ENCODE measurements at places on chromosomes 3 and 15.

GRCh38 chr3:186121968-186122367, 13.1 kb upstream of the ETV5 start:
- DNase-seq: no peak

GRCh38 chr3:40523781-40524180, 979 bp upstream of the ZNF621 start:
- no peak for DNase-seq

GRCh38 chr3:78906245-78906644, 861.6 kb downstream of the ROBO1 start:
- no peak for DNase-seq

- no peak for DNase-seq
Observed at GRCh38 chr15:48297668-48298067, 33.6 kb upstream of the DUT start.

- DNase-seq: no peak
Observed at GRCh38 chr3:38111696-38112377, 25.1 kb downstream of the ACAA1 start.

- DNase-seq: no peak
Observed at GRCh38 chr15:41804916-41805666, 22.8 kb upstream of the JMJD7 start.

DNA sequence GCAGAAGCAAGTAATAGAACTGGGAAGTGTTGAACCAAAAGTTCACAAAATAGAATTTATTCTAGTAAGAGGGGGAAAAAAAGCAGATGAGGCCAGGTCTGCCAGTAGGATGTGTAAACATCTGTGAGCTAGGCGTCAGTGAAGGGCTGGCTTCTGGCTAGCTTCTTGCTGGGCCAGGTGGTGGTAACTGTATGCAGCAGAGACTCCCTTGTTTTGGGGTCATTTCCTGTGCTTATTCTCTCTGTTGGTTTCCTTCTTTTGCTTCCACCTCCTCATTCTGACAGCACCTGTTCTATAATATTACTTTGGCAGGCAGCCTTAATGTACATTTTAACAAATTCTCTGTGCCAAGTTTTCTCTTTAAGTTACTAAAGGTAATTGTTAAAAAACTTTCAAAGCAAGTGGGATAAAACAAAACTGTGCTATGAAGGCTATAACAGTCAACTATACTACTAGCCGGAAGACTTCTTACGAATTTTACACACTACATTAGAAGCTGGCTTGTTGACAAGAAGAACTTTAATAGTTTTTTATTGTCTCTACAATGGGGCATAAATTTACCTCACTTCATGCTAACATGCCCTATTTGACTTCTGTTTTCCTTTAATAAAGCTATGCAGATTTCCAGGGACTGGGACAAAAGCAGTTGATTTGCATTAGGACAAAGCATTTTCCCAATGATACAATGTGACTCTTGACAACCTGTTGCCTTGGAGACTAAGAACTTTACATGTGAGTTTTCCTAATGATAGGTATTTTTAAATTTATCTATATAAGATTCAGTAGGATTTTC, 318.8 kb upstream of the NAALADL2 start:
- no peak for DNase-seq

DNA sequence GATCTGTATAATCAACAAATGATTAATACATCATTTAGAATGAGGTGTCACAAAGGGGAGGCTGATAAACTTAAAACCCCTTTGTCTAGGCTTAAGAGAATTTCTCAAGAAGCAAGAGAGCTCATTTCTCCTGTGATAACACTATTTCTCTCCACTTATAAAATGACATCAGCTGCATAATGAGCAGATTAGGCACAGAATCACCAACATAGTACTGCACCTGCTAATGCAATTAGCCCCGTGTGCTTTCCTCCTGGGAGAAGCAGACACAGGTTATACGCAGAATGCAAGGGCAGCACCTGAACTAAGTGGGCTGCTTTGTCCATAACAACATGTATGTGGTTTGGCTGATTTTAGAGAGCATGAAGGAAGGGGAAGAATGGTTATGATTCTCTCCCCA, 515.3 kb upstream of the CFAP20DC start:
- DNase-seq: no peak

DNA sequence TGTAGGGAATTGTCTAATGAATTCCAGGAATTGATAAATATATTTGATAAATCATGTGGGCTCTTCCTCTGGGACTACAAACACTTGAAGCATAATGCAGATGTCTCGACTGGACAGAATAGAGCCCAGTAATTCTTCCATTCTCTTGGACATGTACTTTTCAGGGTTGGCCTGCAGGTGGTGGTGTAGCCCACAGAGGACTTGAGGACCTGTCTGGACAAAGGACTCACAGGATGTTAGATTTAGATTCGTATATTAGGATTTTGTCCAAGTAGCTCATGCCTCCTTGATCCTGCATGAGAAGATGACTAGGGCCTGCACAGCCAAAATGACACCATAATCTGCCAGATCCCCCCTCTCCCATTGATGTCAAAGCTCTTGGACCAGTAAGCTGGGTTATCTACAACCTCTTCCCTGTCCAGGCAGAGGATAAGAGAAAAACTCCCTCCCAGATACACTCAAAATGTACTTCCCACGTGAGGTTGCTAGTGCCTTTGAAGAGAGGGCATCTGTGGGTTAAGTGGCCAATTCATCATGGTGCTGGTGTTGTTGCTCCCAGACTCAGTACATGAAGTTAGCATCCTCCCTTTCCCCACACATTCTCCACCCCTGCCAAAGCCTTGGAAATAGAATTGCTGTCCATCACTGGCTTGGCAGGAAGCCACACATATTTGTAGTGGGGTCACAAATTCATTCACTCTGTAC, 88.6 kb upstream of the ZNF280D start:
- peak; percentile 95 for DNase-seq

- peak; percentile 0 for DNase-seq
Observed at GRCh38 chr15:46708226-46708625, 1009.1 kb upstream of the SEMA6D start.

GRCh38 chr3:85821130-85821756, 862.5 kb downstream of the CADM2 start:
- no peak for DNase-seq

DNA sequence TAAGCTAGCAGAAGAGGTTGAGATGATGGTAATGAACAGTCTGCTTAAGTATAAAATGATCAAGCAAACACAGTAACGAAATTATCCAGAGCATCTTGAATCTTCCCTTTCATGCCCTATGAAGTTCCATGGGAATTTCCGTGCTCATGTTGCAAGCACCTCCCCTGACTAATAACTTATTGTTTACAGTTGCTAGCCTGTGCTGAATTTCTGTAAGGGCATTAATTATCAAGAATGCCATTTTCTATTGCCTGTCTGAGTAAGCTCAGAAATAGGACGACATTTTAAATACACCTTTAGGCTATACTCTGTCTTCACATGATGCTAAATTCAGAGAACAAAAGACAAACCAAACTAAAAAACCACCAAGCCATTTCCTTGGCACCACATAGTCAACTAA, 257.5 kb upstream of the LRTM1 start:
- peak; percentile 91 for DNase-seq

DNA sequence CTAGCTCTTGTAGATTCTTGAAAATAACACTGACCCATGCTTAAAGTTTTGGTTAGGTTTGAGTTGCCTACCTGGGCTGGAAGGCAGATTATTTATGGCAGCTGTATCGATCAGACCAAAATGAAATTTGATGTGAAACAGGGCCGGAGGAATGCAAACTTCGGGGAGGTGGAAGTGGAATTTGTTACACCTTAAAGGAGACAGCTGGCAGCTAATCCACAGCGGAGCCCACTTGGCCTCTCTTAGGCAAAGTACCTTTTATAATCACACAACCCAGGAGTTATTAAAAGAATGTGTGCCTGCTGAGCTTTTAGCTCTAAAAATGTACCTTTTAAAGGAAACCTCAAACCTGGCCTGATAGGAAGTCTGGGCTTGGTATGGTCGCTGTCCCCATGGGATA, 250.9 kb upstream of the TPM1 start:
- no peak for DNase-seq

- DNase-seq: peak; percentile 79
Observed at GRCh38 chr3:52052831-52053306, 3.5 kb downstream of the DUSP7 start.

GRCh38 chr15:47470983-47471382, 246.3 kb upstream of the SEMA6D start:
- no peak for DNase-seq

DNA sequence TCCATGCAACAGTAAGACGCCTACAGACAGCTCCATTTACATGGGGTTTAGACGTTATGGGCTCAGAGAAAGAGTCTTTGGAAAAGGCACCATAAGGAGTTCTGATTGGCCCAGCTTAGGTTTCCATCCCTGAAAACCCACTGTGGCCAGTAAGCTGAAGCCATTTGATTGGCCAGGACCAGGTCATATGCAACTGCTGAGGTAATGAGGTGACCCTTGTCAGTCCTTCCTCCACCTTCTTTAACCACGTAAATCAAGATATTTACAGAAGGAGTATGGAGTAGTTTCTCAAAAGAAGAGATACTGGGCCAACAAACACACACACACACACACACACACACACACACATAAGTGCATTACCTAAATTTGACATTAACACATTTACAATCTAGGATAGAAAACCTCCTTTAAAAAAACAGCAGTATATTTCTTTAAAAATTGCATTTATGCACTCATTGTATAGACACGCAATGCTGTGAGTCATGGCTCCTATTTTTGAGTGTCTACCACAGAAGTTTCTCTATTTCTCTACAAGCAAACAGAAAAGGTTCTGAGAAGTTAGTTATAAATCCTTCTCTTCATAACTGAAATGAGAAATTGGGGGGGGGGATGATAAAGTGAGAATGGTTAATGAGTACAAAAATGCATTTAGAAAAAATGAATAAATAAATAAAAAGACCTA, 16.3 kb upstream of the MB21D2 start:
- peak; percentile 32 for DNase-seq

- peak; percentile 8 for DNase-seq
Observed at GRCh38 chr3:103653996-103654395, 1219.2 kb downstream of the ZPLD1 start.

DNA sequence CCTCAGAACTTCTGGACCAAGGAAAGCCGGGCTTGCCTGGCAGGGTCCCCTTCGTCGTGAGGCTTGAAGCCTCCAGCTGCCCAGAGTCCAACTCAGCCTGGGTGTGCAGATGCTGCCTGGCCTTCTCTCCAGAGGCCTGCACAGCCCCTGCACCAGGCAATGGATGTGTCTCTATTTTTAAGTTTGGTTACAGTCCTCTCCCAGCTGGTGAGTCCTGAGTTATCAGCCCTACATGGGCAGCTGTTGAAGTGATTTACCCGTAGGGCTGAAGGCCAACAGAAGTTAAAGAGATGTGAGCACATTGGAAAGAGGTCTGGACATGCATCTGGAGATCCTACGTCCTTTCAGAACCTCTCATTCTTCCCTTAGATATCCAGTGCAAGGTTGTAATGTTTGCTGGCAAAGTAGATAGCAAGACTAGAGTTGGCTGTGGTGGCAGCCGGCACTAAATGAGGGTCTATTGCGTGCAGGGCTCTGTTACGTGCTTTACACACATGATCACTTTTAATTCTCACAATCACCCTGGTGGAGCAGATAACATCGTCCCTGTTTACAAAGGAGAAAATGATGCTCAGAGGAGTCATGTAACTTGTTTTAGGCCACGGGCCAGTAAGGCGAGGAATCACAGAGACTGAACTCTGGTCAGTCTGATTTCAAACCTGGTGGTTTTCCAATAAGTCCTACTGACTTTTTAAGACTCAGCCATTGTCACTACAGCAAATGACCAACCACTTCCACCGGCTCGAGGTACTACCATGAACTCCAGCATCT, 9.9 kb downstream of the FYCO1 start:
- DNase-seq: no peak

- no peak for DNase-seq
Observed at GRCh38 chr3:40129981-40130380, 179.5 kb upstream of the EIF1B start.

- no peak for DNase-seq
Observed at GRCh38 chr3:184354121-184354728, 7.2 kb downstream of the CLCN2 start.

GRCh38 chr15:85649372-85649771, 145.4 kb downstream of the KLHL25 start:
- peak; percentile 89 for DNase-seq

GRCh38 chr3:99700631-99701268, 62.4 kb downstream of the COL8A1 start:
- peak; percentile 77 for DNase-seq

All from amniotic epithelial cell (primary cell).